ENCODE measurements at places on chromosomes 11 and 22.

DNA sequence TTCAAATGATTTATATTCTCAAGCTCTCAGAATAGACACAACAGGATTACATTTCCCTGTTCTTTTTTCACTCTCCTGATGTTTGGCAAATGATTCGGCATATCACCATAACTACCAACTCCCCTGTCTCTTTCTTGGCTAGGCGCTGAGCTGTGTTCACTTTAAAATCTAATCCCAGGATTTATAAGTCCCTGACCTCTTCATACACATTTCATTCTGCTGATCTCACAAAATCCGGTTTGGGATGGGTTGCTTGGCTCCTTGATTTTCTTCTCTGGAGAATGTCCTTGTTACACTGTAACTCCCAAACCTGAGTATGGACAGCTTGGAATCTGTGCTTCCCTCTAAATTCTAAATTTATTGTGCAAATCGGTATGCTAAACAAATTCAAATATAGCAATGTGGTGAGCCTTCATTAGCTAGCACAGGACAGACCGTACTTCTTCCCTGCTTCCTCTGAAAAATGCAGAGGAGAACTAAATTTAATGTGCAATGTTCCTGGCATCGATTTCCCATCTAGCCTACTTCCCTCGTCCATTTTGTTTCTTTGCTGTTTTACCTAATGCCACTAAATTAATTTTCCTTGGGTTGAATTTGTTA lies 858.5 kb upstream of the FAT3 start:
- DNase-seq, result no peak

- DNase-seq, result no peak
Observed at GRCh38 chr22:35684270-35684700, 33.4 kb upstream of the APOL5 start.

- DNase-seq, result no peak
Observed at GRCh38 chr22:30143265-30143664, 63.0 kb downstream of the HORMAD2 start.

- no peak for DNase-seq
Observed at GRCh38 chr11:112627588-112628045, 333.6 kb upstream of the NCAM1 start.

DNA sequence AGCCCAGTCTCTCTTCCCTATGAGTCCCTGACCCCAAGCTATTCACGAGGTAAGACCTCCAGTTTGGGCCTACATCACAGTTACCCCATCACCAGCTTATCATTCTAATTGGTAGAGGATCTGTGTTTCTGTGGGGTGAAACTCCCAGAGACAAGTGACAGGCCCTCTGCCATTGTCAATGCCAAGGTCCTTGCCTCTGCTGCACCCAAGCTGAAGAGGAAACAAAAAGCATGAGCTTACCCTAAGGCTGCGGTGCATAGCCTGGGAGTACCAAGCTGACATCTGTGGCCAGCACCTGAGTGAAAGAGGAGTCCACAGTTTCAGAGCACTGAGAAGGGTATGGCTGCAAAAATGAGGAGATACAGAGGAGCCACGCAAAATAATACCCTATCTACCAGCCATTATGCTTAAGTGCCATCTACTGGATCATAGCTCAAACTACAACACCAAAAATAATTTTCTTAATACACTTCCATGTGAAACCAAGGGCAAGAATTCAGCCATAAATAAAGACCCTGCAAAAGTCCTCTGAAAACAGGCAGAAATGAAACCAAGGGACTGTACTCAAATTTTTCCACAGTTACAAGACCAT lies 62.3 kb upstream of the ANO5 start:
- DNase-seq, result no peak

DNA sequence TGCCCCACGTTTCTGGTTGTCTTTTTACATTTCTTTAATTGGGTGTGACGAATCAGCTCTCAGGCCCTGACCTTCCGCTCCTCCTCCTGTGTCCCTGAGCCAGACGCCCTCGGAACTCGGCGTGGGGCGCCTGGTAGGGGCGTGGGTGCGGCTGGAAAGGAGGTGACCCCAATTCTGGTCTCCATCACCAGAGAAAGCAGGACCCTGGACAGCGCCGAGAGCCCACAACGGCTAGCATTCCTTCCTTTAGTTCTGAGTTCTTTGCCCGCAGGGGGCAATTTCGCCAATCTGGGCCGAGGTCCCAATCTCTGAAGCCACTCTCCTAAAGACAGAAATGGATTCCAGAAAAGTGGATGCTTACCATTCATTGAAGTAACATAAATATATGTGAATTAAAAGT lies 11.7 kb upstream of the RBMXL2 start:
- no peak for DNase-seq

DNA sequence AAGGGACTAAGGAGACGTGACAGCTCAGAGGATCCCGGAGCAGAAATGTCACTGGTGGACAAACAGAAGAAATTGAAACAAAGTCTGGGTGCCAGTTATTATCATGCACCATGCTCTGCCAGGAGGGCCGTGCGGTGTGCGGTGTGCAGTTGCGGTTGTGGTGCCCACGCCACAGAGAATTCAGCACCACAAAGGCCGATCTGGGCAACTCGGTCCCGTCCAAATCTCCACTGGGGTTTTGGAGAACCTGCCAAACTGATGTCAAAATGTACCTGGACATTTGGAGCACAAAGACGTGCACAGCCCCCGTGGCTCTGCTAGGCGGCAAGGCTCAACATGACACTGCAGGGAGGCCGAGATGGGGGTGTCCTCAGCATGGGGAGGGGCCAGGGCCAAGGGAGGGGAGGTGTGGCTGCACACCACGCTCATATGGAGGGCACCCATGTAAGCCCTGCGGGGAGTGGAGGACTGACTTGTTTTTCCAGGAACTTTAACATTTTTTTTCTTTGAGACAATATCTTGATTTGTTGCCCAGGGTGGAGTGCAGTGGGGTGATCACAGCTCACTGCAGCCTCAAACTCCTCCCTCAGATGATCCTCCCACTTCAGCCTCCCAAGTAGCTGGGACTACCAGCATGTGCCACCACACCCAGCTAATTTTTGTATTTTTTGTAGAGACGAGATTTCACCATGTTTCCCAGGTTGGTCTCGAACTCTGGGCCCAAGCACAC lies 39.4 kb downstream of the GNB1L start:
- DNase-seq, result no peak
